ENCODE measurements at places on chromosomes 12 and 14.
A peak's percentile ranks its signal among the peaks of the same experiment; 100 is the strongest.

- DNase-seq, result no peak
These were observed 55.8 kb downstream of the NUMB start for GRCh38 chr14:73402579-73402978.

DNA sequence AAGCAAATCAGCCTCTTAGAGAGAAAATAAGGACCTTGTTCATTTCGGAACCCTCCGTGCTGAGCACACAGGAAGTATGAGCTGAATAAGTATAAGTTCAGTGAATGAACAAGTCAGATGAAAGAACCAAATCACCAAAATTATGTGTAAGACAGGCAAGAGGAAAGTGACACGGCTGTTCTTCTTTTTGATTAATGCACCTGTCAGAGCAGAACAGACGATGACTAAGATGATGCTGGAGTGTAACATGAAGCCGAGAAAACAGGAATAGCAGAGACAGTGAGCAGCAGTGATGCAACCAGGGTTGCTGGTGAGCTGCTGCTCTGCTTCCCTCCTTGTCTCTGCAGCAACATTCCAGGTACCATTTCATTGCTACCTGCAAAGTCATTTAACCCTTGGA, 861.1 kb downstream of the GALC start:
- no peak for DNase-seq

- DNase-seq, result no peak
These were observed 121.7 kb downstream of the CRACR2A start for GRCh38 chr12:3631272-3631637.

DNA sequence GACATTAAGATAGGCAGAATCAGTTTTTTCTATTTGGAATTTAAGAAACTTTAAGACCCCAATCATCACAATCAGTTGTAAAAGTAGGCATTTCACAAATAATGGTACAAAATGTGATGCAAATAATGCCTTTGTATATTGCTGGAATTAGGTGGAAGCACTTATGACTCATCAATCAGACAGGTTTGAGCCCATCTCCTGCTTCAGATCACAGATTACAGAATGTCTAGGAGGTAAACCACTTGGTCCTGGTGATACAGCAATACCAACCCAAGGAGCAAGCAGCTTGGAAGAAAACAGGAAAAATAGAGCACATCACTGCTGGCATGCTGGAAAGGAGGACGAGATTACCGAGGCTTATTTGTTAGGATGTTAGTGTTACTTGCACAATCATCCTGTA, 57.6 kb downstream of the C12orf56 start:
- no peak for DNase-seq

GRCh38 chr12:113462998-113463745, 8.5 kb downstream of the LHX5 start:
- DNase-seq, result no peak

- no peak for DNase-seq
These were observed 404.6 kb downstream of the MED13L start for GRCh38 chr12:115872919-115873357.

DNA sequence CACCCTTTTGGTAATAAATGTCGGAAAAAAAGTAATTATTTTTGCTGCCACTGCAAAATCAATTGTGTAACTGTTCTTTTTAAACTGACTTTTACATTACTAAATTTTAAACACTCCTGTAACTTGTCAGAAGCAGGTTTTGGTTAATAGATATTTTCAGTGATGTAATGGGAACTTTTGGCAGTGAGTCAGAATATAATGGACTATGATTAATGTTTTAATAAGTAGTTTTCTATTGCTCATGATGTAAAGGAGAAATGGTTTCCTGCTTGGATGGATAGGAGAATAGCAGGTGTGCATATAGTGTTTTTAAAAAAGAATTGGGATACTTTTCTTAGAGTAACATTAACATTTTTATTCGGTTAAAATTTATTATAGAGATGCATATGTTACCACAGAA, 58.8 kb downstream of the TRMT5 start:
- no peak for DNase-seq

DNA sequence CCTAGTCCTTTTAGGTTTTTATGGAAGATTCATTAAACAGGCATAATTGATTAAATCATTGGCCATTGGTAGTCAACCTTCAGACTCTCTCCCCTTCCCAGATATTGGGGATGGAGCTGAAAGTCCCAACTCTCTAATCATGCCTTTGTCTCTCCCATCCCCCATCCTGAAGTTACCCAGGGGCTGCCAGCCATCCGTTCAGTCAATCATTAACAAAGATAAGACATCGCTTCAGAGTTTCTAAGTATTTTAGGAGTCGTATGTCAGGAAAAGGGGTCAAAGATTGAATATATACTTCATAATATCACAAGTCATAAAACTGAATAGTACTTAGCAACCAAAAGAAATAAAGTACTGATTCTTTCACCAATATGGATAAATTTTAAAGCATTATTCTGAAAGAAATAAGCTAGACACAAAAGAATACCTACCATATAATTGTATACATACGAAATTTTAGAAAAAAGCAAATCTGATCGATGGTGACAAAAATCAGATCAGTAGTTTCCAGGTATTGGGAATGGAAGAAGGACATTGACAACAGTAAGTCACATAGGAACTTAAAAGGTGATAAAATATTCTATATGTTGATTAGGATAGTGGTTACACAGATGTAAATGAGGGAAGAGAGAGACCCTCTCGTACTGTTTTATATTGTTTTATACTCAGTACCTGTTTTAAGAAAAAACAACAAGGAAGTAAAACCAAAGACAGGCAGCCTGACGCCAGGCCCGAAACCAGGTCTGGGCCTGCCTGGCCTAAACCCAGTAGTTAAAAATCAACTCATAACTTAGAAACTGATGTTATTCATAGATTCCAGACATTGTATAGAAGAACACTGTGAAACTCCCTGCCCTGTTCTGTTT, 414.4 kb downstream of the DAD1 start:
- no peak for DNase-seq

DNA sequence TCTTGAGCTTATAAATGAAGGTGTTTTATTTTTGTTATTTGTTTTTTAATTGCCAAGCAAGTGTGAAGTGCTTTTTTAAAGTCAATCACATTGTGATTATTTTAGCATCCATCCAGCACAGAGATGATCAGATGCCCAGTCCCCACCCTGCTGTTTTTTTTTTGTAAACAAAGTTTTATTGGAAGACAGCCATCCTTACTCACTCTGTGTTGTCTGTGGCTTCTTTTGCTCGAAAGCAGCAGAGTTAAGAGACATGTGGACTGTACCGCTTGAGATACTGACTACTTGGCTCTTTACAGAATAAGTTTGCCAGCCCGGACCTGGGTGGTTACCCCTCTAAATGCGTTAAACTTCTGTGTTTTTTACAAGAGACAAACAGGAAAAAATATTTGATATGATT, 30.9 kb upstream of the AMN start:
- DNase-seq, result no peak

GRCh38 chr12:121535150-121536053, 45.4 kb downstream of the KDM2B start:
- DNase-seq, result no peak

DNA sequence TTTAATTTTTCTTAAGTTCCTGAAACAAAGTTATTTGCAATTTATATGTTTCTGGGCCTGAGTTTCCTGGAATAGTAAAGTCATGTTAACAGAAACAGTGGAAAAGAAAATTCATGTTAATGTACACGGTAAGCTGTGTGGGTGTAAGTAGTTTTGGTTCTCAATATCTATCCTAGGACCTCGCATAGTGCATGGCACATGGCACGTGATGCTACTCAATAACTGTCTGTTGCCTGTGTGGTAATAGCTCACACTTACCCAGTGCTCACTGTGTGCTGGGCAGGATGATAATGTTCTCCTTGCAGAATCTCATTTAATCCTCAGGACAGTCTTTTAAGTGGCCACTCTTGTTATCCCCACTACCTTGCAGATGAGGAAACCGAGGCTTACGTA, 100.7 kb downstream of the DUSP16 start:
- peak; percentile 54 for DNase-seq
